ENCODE measurements at places on chromosomes 16 and 17.

DNA sequence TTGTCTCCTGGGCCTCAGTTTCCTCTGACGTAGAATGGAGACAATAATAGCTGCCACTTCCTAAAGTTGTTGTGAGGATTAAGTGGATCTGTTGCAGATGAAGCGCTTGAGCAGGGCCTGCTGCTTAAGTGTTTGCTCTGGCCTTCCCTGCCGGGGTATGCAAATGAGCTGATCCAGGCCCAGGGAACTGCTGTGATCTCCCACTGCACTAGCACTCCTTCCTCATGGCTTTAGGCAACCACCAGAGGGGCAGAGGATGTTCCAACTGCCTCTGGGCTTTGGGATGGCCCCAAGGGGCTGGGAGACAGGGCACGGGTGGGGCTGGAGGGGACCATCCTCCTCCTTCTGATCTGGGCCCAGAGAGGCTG is 6.2 kb downstream of the SBK1 start:
- DNase-seq = no peak

DNA sequence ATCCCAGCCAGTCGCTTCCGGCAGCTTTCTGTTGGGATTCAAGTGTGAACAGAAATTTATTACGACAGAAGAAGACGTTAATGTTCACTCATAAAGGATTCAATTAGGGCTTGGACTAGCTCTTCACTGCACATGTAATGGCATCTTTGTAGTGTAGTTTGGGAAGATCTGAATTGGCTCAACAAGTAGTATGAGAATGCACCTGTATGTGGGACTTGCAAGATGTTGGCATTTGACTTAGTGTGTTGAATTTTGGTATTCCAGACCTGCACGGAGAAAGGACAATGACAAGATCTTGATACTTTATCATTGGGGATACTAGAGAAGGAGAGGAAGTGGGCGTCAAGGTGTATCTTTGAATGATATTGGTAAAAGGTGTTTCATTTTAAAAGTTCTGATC is 1.2 kb downstream of the PSMD11 start:
- DNase-seq = no peak

- no peak for DNase-seq
These were observed 34.7 kb upstream of the VPS4A start for GRCh38 chr16:69276148-69277115.

- DNase-seq = no peak
These were observed 11.7 kb downstream of the DNAJA3 start for GRCh38 chr16:4437366-4437765.

DNA sequence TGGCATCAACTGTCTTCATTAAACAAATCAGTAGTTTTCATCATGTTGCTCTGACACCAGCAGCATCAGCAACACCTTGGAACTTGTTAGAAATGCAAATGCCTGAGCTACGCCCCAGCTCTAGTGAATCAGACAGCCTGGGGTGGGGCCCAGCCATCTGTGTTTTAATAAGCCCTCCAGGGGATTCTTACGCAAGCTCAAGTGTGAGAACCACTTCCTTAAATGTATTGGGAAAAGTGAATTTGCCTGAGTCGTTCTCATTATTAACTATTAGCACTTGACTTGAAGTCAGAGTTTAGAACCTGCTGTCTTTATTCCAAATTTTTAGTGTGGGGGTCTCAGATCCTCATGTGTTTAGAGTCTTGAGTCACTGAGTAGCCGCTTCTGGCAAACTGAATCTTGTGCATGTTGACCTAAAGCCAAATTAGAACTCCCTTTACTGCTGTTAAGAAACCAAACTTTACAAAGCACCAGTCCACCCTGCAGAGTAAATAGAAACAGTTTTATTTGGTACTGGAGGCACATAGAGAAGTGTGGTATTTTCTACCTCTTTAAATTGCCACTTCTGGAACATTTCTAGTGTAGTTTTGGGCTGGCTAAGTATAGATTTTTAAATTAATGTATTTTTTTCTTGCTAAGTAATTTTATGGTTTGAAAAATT is 137.4 kb upstream of the COX10 start:
- peak; percentile 28 for DNase-seq

- no peak for DNase-seq
These were observed 11.7 kb downstream of the CCDC57 start for GRCh38 chr17:82200743-82201497.

GRCh38 chr17:43373356-43373755 is 25.4 kb upstream of the ARL4D start:
- DNase-seq = no peak

DNA sequence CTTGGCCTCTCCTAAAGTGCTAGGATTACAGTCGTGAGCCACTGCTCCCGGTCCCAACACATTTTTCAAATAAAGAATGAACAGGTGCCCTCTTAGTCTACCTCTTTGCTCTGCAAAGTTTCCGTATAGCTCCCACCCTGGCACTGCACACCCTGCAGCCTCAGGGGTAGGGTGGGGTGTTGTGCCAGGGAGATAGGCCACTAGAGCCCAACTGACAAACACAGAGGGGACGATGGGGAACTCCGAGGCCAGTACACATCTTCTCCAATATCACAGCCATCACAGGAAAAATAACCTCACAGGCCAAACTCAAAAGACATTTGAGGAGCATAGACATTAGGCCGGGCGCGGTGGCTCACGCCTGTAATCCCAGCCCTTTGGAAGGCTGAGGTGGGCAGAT is 2.7 kb upstream of the SLC12A4 start:
- DNase-seq = no peak

DNA sequence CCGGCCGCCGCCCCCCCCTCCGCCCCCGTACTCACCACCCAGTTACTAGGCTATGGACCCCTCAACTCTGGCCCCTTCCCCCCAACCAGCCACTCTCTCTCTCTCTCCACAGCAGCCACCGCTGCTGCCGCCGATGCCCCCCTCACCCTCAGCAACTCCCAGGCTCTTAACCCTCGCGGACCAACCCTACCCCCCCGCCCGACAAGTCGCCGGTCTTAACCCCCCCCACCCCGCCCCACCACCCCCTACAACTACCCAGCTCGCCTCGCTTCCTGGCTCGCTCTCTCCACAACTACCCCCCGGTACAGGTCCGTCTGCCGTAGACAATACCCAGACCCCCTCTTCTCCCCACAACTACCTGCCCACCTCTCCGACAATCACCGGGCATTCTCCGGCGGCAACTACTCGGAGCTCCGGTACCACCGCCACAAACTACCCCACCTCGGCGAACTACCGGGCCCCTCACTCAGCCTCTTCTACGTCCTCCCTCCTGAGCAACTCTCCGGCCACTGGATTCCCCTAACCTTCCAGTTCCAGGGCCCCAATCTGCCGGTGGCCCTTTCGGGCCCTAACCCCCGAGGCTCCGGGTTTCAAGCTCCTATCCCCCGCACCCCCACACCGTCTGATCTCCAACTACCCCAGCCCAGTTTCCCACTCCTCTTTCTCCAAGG is 702 bp downstream of the PHF23 start:
- DNase-seq = no peak

DNA sequence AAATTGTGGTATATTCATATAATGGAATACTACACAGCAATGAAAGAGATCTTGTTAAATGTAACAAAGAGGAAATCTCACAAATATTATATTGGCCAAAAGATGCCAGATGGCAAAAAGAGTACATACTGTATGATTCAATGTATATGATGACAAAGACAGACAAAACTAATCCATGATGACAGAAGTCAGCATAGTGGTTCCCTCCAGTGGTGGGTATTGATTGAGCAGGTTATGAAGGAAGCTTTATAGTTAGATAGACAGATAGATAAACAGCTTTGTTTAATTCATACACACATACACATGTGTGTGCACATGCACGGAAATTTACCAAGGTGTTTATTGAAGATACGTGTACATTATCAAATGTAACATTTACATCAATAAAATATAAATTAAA is 74.4 kb upstream of the SMIM36 start:
- peak; percentile 50 for DNase-seq

DNA sequence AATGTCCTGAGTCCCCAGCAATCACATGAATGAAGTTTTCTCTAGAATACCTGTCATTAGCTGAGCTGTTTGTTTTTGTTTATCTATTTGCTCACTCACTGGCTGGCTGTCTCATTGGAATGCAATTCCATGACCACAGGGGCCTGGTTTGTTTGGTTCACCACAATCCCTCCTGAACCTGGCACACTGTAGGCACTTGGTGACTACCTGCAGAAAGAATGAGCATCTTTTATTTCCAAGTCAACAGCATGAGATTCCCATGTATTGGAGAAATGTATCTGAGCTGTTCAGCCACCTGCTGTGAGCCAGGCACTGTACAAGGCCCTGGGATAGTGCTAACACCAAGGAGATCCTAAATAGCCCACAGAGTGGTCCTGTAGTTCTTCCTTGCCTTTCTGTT is 345.1 kb downstream of the XYLT1 start:
- no peak for DNase-seq

GRCh38 chr16:49857423-49858181 is 1.7 kb upstream of the ZNF423 start:
- DNase-seq = peak; percentile 32

- DNase-seq = no peak
These were observed 8.3 kb downstream of the MYH10 start for GRCh38 chr17:8622191-8622590.

GRCh38 chr16:30184096-30184890 is 891 bp downstream of the CORO1A start:
- DNase-seq = no peak

- DNase-seq = no peak
These were observed 11.9 kb upstream of the RBFOX3 start for GRCh38 chr17:79622776-79623175.
